ENCODE measurements at places on chromosomes 4 and X.
A peak's percentile ranks its signal among the peaks of the same experiment; 100 is the strongest.

DNA sequence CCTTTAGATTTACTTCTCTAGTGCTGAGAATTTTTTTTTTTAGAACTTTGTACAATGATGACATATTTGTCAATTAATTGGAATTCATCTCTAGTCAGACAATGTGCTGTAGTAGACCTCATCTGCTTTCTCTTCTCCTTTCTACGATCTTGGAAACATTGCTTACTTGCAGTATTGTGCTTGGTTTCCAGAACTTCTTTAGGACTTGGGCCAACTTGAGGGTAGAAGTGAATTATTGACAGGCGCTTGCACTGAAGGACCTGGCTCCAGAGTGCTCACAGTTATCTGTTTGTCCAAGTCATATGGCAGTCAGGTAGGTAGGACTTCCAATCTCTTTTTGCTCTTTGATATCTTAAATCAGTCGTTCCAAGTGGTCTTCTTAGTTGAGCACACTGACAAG is 39.6 kb downstream of the FNIP2 start:
- DNase-seq = no peak

- DNase-seq = no peak
These were observed 300.3 kb upstream of the IGFBP7 start for GRCh38 chr4:57410331-57411052.

DNA sequence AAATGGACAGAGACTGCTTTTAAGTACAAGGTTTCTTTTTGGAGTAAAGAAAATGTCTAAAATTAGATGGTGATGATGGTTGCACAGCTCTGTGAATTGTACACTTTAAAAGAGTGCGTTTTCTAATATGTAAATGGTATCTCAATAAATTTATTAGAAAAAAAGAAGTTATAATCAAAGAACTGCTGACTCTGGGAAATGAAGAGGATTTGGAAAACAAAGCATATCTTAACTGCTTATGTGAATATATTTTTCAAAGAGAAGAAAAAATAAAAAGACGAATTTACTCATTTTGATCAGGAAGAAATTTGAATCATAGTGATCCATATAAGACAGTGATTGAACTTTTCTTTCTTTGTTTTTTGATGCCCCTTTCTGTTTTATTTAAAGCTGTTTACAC is 45.9 kb upstream of the FSTL5 start:
- no peak for DNase-seq

DNA sequence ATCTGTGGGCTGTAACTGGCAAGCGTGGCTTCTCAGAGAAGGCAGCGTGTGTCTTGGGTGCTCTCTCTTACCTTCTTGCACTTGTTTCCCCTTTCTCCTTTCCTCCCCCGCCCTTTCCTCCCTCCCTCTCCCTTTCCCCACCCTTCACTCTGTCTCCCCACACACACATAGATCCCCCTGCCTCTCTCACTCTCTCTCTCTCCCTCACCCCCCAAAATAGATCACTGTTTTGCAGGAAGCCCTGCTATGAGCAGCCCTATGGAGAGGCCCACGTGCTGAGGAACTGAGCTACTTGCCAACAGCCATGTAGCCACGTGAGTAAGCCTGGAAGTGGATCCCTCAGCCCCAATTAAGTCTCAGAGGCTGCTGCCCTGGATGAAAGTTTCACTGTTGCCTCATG is 4.3 kb upstream of the PNMA6E start:
- no peak for DNase-seq

DNA sequence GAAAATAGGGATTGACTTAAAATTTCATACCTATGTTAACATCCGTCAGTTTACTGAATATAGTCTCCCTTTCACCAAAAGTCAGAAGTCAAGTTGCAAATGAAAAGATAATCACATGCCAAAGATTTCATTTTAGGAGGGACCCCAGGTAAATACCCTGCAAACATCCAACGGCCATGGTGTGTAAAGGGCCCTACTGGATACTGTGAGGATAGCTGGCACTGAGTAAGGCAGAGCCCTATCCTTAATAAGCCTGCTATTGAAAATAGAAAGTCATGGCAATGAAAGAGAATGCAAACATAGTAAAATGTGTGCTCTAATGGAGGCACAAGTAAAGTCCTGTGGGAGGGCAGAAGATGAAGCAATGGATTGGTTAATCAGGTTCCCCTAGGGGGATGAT is 20.9 kb downstream of the STK26 start:
- DNase-seq = no peak

DNA sequence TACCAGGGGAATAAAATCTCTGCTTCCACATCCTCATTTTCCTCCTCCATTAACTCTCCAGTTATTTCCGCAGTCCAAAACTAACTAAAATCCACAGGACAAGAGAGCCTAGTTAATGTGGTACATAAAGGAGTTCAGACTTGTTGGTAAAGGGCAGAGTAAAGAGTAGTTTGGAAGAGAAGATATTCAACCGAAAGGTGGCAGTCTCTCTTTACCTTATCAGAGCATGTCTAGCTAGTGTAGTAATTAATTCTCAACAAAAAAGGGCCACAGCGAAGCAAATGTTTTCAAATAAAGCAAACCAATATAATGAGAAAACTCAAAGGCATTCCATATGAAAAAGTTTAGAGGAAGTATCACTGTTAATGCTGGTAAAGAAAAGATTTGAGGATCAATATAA is 286.5 kb downstream of the GLUD2 start:
- DNase-seq = no peak

GRCh38 chr4:70239884-70240591 is 2.4 kb upstream of the CSN3 start:
- no peak for DNase-seq

GRCh38 chr4:140367738-140368137 is 5.7 kb upstream of the SCOC start:
- DNase-seq = no peak

DNA sequence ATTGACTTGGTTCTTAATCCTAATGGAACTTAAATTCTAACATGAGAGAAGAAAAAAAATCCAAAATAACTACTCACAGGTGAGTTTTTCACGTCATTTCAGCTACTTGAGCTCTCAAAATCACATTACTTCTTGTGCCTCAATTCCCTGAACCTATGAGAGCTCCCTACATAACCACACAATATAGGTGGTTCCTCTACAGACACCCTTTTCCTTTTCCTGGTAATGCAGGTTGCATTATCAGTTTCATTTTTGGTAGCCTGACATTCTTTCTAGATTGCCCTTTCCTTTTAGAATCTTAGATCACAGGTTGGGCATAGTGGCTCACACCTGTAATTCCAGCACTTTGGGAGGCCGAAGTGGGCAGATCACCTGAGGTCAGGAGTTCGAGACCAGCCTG is 4.3 kb downstream of the GPR34 start:
- DNase-seq = no peak

DNA sequence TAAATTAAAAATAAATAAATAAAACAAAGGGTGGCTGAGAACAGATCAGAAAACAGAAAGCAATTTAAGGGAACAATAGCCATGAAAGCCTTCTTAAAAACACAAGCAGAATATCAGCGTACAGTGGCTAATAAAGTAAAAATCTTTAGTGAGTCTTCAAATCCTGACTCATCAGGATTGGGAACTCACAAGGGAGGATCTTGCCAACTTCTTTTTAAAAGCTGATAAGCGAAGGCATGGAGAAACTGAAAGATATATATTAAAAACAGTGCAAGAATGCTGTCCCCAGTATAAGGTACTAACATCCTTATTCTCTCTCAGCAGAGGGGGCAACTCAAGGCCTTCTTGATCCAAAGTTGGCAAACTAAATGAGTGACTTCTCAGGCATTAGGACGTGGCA is 180.1 kb downstream of the DHX15 start:
- DNase-seq = no peak

GRCh38 chr4:138189206-138189605 is 52.9 kb downstream of the SLC7A11 start:
- DNase-seq = no peak

DNA sequence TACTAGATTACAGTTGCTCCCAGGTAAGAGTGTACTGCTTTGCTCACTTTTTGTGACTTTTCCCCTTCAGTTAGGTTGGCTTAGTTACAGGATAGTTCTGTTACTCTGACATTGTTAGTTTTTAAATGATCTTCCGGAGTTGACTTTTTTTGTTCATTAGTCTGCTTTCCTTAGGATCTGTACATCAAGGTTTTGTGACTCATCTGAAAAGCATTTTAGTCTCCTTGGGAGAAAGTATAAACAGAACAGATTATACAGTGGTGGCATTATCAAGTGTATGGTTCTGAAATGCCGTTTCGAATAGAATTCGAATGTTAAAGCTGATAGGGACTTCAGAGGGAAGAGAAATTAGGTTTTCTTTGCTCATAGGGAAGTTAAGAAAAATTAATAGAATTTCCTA is 63.3 kb downstream of the USP9X start:
- no peak for DNase-seq

DNA sequence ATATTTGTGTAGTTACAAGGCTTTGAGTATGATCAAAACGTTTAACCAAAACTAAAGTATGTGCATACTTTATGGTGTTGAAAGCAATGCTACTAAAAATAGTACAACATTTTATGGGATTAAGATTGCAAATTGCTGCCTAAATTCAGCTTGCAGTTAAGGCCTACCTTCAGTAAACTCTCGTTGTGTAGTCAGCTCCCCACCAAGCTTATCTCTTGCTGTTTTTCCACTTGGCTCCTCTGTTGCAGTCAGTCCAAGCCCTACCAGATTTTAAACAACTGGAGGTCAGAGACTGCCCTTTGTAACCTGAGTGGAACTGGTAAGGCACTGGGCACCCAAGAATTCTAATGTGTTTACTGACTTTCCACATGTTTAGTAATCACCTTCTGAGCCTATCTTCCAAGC is 25.7 kb downstream of the AFF1 start:
- DNase-seq = no peak

DNA sequence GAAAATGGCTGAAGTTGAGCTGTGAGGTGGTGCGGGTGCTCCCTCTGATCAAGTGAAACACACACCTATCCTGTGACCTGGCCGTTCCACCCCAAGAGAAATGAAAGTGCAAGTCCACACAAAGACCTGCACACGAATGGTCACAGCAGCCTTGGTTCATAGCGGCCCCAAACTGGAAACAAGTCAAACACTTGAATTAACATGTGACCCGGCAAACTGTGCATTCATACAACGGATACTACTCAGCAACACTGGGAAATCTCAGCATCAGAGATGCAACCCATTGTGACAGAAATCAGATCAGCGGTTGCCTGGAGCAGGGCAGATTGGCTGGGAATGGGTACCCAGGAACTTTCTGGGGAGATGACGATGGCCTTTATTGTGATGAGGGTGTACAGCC is 7.6 kb downstream of the G6PD start:
- no peak for DNase-seq

DNA sequence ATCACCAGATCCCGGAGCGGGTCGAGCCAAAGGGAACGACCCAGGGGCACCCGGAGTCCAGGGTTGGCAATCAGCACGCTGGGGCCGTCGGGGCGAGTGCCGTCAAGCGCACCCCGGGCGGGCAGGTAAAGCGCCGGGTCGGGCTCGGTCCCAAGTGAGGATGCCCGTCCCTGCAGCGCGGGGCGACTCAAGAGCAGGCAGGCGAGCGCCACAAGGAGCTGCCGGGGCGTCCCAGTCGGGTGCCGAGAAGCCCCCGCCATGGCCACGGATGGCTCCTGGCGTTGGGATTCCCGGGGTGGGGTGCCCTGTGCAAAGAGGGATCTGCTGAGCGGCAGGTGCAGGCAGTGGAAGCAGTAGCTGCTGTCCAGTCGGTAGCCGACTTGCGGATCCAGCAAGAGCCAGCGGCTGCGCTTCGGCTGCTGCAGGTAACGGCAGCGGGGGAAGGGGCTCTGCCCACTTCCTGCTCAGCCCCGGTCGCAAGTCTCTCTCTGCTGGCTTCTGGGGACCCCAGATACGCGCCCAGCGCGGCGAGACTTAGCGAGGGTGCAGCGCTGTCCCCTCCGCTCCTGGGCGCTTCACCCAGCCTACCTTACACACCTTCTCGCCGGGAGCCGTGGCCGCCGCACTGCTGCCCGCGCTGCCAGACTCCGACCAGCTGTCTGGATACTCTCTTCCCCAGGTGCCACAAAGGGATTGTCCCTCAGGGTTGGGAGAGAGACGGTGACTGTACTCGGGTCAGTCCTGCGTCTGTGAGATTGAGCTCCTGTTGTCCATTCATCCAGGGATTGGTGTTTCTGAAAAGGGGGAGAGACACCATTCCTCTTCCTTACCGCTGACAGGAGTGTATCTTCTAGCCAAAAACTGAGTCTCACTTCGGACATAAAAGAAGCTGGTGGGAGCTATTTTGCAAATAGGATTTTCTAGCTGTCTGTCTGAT is at the start of gene FREM3:
Gene FREM3, minus strand, starts transcription at position 260 of the 937 bp plus-strand sequence. Its CDS starts 0 bp downstream, at position 260.
- DNase-seq = no peak

GRCh38 chr4:110442309-110442708 is 33.6 kb upstream of the ENPEP start:
- no peak for DNase-seq

DNA sequence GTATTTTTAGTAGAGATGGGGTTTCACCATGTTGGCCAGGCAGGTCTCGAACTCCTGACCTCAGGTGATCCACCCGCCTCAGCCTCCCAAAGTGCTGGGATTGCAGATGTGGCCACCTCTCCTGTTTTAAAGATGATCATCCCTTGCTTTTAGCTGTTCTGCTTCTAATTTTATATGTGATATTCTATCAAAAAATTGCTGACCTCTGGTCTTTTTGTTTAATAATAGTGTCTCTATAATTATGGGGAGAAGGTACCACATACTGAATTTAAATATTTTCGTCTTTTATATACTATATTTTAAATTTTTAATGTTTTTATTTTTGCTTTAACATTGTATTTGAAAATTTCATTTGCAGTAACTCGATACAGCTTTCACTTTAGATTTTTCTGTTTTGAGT is 15.6 kb downstream of the USP9X start:
- DNase-seq = no peak

GRCh38 chrX:37796805-37797204 is 16.9 kb downstream of the CYBB start:
- no peak for DNase-seq

DNA sequence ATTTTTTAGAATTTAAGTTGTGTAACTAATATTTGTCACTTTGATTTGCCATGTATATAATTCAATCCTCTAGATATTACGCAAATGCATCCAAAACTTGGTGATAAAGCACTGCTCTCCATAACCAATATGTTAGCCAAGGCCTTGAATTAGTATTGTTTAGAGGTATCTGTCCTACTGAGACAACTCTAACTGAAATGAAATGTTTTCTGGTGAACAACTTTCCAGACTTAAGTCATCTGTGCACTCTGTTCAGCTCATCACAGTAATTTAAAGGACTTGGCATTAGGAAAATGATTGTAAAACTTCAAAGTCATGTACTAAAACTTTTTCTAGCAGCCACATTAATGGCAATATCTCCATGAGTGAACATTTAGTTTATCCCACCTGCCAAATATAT is 73.1 kb downstream of the HPGD start:
- DNase-seq = no peak

GRCh38 chr4:125666635-125667034 is 351.9 kb downstream of the FAT4 start:
- DNase-seq = no peak

DNA sequence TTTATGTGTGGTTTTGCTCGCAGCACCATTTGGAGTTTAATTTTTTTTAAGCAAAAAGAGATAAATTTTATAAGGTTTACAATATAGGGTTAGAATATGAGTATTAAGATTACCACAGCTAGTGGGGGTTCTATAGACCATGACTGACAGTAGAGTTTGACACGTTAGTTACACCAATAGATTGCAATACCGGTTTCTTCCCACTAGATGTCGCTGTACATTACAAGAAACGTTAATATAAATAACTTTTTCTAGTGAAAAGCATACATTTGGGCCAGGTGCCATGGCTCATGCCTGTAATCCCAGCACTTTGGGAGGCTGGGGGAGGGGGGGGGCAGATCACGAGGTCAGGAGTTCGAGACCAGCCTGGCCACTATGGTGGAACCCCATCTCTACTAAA is 433.6 kb downstream of the MAGEB5 start:
- DNase-seq = no peak

- DNase-seq = peak; percentile 18
These were observed 469 bp downstream of the IRS4 start for GRCh38 chrX:108735679-108736508.

- DNase-seq = no peak
These were observed 18.6 kb upstream of the ZIC3 start for GRCh38 chrX:137547291-137547690.
